NCI-H1105 (cell line): ENCODE measurements at places on chromosomes 5 and 9.

DNA sequence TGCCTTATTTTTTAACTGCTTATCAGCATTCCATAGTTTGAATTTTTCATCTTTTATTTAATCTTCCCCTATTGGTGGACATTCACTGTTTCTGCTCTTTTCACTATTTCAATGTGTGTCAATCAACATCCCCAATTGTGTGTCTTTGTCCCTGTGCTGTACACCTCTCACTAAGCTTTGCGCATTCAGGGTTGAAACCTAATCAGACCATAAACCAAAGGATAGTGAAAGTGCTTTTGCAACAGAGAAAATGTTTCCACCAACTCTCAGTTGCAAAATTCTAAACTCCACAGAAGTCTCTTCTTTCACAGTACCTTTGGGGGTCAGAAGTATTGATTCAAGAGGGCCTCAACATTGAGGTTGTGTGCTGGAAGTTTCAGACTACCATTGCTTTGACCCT, 127.1 kb upstream of the SAP30L start:
- DNase-seq, result no peak

- no peak for DNase-seq
Measured at GRCh38 chr5:462051-462481, 19.1 kb downstream of the EXOC3 start.

DNA sequence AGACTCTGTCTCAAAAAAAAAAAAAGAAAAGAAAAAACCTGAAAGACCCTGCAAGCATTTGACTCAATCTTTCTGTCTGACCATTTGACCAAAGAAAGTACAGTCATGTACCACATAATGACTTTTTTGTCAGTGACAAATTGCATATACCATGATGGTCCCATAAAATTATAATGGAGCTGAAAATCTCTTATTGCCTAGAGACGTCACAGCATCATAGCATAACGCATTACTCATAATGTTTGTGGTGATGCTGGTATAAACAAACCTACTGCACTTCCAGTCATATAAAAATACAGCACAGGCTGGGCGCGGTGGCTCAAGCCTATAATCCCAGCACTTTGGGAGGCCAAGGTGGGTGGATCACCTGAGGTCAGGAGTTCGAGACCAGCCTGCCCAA, 10.5 kb downstream of the ECM2 start:
- no peak for DNase-seq

DNA sequence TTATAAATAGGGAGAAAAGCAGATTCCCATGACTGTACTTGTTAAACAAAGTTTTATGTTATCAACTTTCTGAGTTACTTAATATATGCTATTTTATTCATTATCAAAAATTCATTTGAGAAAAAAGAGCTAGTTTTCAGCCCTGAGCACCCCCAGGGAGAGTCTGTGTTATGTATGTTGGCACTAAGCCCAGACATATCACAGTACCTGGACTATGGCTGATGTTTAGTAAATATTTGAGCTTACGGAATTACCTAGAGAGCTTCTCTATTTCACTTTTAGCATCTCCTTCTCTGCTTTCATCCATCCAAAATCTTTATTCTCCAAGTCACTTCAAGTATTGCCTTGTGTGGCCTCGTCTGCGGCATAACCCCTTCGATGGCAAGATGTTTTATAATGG, 225.9 kb upstream of the PCSK5 start:
- DNase-seq, result peak; percentile 29

GRCh38 chr9:76764138-76764537, at the start of gene PCA3:
PCA3 (plus strand) TSS chr9:76764438.
- no peak for DNase-seq

DNA sequence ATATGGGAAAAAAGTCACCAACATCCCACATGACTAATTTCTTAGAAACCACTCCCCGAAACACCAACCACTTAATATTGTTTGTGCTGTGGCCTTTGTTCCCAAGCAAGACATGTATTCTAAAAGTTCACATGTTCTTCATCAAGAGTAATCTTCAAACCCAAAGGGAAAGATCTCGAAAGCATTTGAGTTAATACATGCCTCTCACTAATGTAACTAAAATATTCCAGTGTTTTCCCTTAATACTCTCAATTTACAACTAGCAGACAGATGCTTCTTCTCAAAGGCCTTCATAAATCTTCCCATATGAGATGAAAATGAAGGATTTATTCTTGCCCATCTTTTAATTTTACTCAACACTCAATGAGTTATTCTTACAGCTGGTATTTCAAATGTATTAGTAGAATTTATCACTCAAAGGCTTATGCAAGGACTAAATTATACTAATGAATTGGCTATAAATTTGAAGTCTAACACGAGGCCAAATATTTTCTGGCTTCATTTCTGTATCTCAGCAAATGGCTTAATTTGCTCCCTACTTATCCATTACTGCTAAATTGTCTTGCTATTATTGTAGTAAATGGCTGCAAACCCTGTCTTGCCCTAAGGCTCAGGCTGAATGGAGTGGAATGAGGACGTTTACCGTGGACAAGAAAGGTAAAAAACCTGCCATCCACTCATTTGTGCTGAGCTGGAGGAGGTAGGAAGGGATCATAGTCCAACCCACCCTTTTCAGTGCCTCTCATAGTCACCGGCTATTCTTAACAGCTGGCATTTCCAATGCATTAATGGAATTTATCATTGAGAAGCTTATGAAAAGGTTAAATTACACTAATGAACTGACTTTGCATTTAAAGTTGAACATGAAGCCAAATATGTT, 474.4 kb downstream of the RASEF start:
- peak; percentile 7 for DNase-seq

DNA sequence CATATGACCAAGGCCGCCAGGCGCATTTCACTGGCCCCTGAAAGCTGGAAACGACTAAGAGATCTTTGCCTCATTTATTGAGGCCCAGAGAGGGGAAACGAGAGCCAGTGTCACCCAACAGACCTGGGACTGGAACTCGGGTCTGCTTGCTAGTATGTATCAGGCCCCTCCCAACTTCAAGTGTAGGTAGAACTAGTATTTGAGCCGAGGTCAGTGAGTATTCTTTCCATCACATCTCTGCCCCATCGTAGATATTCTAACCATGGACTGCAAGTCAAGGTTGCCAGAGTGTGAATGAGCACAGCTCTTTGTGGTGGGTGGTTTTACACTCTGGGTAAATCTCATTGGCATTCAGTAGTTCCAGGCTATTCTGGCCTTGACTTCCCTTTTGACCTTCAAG, 42.2 kb downstream of the GPR107 start:
- no peak for DNase-seq

GRCh38 chr9:89888677-89889076, 283.9 kb downstream of the GADD45G start:
- DNase-seq, result no peak

GRCh38 chr9:133158695-133159094, 5.0 kb downstream of the GBGT1 start:
- DNase-seq, result no peak

- peak; percentile 45 for DNase-seq
Measured at GRCh38 chr9:112135706-112136105, 39.4 kb downstream of the SUSD1 start.

- no peak for DNase-seq
Measured at GRCh38 chr5:62256161-62257019, 49.6 kb upstream of the KIF2A start.

DNA sequence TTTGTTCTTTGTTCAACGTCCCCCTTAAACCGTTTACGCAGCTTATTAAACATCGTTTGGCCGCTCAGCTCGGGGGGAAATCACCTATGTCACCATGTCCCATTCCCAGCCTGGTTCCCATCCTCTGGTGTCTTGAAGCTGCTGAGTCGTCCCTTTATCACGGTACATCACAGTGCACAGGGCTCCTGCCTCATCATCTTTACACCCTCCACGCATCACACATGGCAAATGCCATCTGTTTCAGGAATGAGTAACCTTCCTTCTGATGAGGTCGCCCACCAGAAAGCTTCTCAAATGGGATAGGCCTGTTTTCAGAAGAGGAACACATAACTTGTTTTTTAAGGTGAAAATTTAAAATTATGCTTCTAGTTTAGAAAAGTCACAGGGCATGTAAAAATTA, 7.9 kb upstream of the LHX6 start:
- no peak for DNase-seq

DNA sequence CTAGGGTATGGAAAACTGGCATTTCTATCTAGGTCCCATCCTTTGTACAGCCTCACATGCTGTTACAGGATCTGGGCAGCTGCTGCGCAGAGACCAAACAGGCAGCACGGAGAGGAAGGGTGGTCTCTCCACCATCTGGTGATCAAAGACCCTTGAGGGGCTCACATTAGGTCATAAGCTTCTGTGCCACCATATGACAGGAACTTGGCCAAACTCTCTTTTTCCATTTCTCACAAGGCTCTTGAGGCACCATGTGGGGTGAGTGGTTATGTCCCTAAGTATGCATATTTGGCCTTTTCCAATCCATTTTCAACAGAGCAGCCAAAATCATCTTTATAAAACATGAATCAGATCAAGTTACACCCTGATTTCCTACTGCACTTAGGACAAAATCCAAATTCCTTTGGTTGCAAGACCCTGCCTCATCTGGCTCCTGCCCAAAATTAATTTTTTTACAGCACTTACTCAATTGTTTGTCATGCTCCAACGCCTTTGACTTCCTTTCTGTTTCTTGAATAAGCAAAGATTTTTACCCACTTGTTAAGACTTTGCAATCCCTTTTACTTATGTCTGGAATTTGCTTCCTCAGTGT, 730.0 kb downstream of the MAT2B start:
- no peak for DNase-seq

DNA sequence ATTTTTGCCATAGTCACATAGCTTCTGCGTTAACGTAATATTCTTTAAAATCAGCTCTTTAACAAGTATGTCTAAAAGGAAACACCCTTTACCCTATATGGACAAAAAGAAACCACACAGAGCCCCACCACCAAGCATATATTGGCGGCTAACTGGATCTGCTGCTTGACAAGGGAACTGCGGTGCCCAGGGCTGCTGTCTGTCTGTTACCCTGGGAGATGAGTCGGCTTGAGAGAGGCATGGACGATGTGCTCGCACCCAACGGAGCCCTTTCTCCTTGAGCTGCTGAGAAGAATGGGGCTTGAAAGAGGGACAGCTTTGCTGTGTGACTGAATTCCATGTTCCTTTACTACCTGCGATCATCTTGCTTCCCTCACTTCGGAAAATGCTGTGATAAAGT, 158.6 kb upstream of the SHB start:
- DNase-seq, result no peak

GRCh38 chr9:37938121-37938891, 34.4 kb upstream of the SLC25A51 start:
- no peak for DNase-seq

DNA sequence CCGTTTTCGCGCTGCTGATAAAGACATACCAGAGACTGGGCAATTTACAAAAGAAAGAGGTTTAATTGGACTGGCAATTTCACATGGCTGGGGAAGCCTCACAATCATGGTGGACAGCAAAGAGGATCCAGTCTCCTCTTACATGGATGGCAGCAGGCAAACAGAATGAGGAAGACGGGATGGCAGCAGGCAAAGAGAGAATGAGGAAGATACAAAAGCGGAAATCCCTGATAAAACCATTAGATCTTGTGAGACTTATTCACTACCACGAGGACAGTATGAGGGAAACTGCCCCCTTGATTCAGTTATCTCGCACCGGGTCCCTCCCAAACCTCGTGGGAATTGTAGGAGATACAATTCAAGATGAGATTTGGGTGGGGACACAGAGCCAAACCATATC, 95.0 kb downstream of the OSTF1 start:
- no peak for DNase-seq

DNA sequence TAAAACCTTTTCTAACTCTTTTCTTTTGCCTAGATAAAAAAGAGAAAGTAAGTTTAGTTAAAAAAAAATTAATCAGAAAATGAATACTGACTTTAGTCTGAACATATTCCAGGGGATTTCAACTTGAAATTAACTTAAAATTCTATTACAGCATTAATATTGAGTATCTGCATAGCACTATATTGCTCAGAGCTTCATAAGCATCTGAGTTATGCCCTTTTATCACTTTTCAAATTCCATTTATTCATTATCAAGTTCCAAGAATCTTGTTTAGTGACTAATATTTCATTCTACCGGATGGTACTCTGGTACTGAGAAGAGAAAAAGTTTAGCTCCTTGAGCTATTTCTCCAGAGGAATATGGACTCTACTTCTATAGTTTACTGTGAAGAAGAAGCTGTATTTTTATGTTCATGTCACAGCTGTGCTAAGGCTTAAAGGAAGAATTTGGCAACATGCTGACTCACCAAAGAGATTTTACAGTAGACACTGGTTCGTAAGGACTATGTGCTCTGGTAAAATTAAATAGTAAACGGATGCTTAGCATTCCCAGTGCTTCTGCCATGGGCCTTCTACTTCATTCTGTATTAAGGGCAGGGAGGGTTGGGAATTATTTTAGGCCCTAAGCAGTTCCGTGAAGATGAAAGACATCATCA, 285.2 kb upstream of the SEMA6A start:
- no peak for DNase-seq

GRCh38 chr9:115249488-115249887, 131.5 kb upstream of the TNC start:
- DNase-seq, result no peak

GRCh38 chr9:86605303-86605702, 251.1 kb upstream of the TUT7 start:
- no peak for DNase-seq

DNA sequence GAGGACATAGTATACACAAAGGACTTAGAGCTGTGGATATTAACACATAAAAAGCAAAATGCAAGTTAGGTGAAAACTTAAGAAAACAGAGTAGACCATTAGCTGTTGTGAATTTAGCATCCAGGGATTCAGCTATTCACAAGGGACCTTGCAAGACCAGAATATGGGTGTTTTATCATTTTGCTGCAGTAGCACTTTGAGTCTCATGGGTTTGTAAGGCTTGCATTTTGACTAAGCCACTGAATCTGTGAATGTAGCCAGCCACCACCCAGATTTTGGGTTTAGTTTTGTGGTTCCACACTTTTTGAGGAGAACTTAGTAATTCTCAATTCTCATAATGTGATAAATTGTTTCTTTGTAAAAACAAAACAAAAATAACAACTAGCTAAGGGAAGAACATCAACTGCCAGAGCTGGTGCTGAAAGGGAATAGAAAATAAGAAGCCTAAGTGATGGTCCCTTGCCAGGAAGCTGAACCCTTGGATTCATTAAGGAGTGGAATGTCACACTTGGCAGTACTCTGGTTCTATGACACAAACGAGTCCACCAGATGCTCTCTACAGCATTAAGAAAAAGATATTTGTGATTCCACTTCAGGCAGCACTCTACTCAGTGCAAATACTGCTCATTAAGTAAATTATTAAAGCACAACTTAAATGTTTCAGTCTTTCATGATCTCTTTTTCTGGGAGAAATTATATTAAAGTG, 557.4 kb upstream of the ZNF462 start:
- no peak for DNase-seq

- DNase-seq, result no peak
Measured at GRCh38 chr5:135505973-135506372, 29.8 kb downstream of the NEUROG1 start.
